ENCODE measurements at places on chromosomes 5 and 9.
A peak's percentile ranks its signal among the peaks of the same experiment; 100 is the strongest.

- no peak for DNase-seq
- H3K36me3 ChIP-seq: no peaks in the 10 kb centered on the region
- H3K4me3 ChIP-seq: no peak overlapping the region
- no peaks in the 10 kb centered on the region for H3K4me1 ChIP-seq
- no peak overlapping the region for H3K27ac ChIP-seq
- H3K27me3 ChIP-seq: no peaks in the 10 kb centered on the region
Observed at GRCh38 chr5:157955541-157956172, 96.7 kb upstream of the CLINT1 start.

- H3K36me3 ChIP-seq: no peaks in the 10 kb centered on the region
- no peak overlapping the region for H3K27ac ChIP-seq
- no peaks in the 10 kb centered on the region for H3K27me3 ChIP-seq
- DNase-seq: no peak
Observed at GRCh38 chr5:98581112-98581997, 192.1 kb upstream of the RGMB start.

- H3K4me3 ChIP-seq: no peak overlapping the region
- no peaks in the 10 kb centered on the region for H3K4me1 ChIP-seq
- no peaks in the 10 kb centered on the region for H3K36me3 ChIP-seq
- no peak overlapping the region for H3K27ac ChIP-seq
- DNase-seq: no peak
Observed at GRCh38 chr5:124104344-124104743, 592.4 kb downstream of the CSNK1G3 start.

DNA sequence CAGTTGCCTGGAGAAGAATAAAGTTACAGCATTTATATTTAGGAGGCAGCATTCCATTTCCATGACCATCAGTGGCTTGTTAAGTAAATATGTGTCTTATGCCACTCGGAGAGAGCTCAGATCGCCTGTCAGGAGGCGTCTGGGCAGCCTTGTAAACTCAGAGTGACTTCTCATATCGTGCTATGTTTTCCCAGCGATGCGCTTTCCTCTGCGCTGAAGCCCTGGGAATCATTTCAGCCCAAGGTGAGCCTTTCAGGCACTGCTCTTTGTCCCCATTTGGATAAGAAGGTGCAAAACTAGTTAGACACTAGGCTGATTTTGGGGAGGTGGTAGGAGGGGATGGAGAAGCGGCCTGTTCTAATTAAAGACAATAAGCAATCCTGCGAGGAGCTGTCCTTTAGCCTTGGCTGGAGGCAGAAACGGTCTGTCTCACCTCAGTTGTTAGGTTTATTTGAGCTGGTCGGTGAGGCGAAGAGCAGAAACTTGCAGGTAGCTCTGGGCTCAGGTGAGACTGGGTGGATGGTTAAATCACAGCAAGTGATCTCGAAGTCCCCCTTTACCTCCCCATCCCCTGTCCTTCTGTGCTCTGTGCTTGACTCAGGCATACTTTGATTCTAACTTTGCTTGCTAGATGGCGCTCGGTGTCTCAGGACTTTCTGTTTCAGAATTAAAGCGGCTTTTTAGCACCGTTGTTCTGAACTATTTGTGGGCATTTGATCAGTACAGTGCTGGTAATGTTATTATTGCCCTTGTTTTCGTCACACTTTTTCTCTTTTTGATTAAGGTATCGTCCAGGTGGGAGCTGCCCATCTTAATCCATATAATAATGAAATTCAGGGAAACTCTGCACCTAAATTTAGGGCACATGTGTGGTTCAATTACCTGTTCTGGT is 24.6 kb downstream of the NR2F1 start:
- DNase-seq: peak; percentile 68
- H3K36me3 ChIP-seq: no peaks in the 10 kb centered on the region
- peaks cover 5% of the 10 kb centered on the region for H3K4me1 ChIP-seq

- no peaks in the 10 kb centered on the region for H3K4me1 ChIP-seq
- no peak for DNase-seq
- no peaks in the 10 kb centered on the region for H3K27me3 ChIP-seq
- no peak overlapping the region for H3K27ac ChIP-seq
Observed at GRCh38 chr9:133282464-133283238, 7.7 kb upstream of the ABO start.

GRCh38 chr5:102916109-102916508 is 161.0 kb downstream of the PAM start:
- H3K4me3 ChIP-seq: no peak overlapping the region
- no peak for DNase-seq
- no peaks in the 10 kb centered on the region for H3K4me1 ChIP-seq
- H3K27me3 ChIP-seq: no peaks in the 10 kb centered on the region

DNA sequence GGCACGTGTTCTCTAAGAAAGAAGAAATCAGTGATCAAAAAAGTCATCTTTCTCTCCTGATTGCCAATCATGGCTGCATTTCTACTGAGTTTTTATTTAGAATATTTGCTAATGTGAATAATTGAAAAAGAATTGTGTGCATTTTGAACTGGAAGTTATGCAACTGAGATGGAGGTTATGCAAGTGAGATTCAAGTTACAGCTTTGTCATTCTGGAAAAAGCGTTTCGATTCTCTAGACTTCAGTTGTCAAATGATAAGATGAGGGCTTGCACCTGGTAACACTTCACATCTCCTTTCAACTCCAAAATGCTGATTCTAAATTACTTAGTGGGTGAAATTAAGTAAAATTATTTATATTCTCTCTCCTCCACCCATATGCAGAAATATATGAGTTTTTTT is 36.4 kb downstream of the C6 start:
- DNase-seq: no peak
- no peaks in the 10 kb centered on the region for H3K36me3 ChIP-seq
- no peak overlapping the region for H3K4me3 ChIP-seq
- no peaks in the 10 kb centered on the region for H3K27me3 ChIP-seq

GRCh38 chr5:128905568-128906110 is 59.6 kb upstream of the SLC27A6 start:
- no peaks in the 10 kb centered on the region for H3K4me1 ChIP-seq
- no peaks in the 10 kb centered on the region for H3K36me3 ChIP-seq
- no peaks in the 10 kb centered on the region for H3K27me3 ChIP-seq
- H3K4me3 ChIP-seq: no peak overlapping the region
- H3K27ac ChIP-seq: no peak overlapping the region

GRCh38 chr9:120894321-120895148 is 17.5 kb upstream of the PHF19 start:
- no peaks in the 10 kb centered on the region for H3K4me1 ChIP-seq
- no peak overlapping the region for H3K4me3 ChIP-seq
- no peaks in the 10 kb centered on the region for H3K27me3 ChIP-seq
- H3K36me3 ChIP-seq: no peaks in the 10 kb centered on the region
- no peak overlapping the region for H3K27ac ChIP-seq
- DNase-seq: peak; percentile 51

DNA sequence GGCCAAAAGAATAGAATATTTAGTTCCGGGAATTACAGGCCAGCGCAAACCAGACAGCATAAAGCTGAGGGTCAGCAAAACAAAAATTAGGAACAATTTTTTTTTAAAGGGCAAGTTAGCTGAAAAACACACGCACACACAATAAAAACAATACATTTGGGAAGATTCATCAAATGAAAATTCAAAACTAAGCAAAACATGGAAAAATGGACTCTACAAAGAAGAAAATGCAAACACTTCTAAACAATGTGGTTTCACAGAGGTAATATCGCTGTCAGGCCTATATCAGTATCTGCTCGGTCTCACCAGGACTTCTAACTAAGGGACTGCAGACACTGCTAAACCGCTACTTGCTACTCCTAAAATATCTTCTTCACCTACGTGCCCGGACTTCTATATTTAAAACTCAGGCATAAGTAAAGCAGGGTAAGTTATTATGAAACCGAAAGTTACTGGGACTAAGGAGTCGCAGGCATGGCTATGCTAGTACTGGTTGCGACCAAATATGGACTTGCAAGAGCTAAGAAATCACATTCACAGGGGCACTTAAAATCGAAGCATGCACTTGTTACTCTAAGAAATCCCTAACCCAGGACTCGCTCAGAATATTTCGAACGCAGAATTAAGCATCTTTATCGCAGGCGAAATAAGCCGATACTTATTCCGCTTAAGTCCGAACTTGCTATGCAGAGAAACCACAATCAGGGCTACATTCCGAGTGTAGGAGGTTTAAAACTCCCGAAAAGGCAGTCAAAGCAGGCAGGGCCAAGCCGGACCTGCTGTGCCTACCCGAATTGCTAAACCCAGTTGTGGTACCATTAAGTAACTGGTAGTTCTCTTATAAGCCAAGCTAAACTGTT is 2.3 kb downstream of the ANXA2R start:
- H3K27me3 ChIP-seq: peaks cover 87% of the 10 kb centered on the region
- peaks cover 2% of the 10 kb centered on the region for H3K4me1 ChIP-seq
- H3K4me3 ChIP-seq: peak overlapping the region; percentile 72
- DNase-seq: peak; percentile 76
- no peak overlapping the region for H3K27ac ChIP-seq
- H3K36me3 ChIP-seq: no peaks in the 10 kb centered on the region

- no peak overlapping the region for H3K27ac ChIP-seq
- no peak for DNase-seq
- no peaks in the 10 kb centered on the region for H3K27me3 ChIP-seq
- H3K36me3 ChIP-seq: no peaks in the 10 kb centered on the region
- no peaks in the 10 kb centered on the region for H3K4me1 ChIP-seq
- no peak overlapping the region for H3K4me3 ChIP-seq
Observed at GRCh38 chr5:143836161-143836725, 24.3 kb downstream of the HMHB1 start.

GRCh38 chr9:104987743-104988142 is 59.8 kb upstream of the ABCA1 start:
- H3K27me3 ChIP-seq: no peaks in the 10 kb centered on the region
- DNase-seq: no peak
- no peak overlapping the region for H3K27ac ChIP-seq
- no peak overlapping the region for H3K4me3 ChIP-seq
- peaks cover 12% of the 10 kb centered on the region for H3K4me1 ChIP-seq

DNA sequence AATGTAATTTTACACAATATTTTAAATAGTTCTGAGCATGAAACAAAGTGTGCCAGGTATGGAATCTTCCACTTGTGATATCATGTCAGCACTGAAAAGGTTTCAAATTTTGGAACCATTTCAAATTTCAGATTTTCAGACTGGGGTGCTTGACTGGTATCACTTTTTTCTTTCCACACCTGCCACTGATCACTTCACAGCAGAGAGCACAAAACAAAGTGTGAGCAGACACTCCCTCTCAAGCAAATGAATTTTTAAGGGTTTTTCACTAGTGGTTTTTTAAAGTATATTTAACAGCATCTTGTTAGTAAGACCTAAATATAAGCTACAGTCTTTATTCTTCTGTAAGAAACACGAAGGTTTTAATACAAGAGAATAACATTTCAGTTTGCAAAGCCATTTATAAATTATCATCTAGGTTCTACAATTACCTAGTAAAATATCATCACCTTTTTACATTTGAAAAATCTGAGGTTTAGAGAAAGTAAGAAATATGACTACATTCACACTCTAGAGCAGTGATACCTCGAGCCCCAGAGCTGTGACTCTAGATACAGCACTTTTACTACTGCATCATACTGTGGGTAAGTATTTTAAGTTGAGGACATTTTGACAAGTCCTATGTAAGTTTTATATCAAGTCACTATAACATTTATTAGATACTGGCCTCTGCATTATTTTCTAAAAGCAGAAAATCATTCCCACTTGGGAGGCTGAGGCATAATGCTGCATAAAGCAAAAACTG is 14.6 kb downstream of the GOLPH3 start:
- H3K36me3 ChIP-seq: no peaks in the 10 kb centered on the region
- no peak for DNase-seq
- H3K27ac ChIP-seq: no peak overlapping the region
- no peaks in the 10 kb centered on the region for H3K27me3 ChIP-seq
- H3K4me3 ChIP-seq: no peak overlapping the region
- H3K4me1 ChIP-seq: peaks cover 18% of the 10 kb centered on the region

DNA sequence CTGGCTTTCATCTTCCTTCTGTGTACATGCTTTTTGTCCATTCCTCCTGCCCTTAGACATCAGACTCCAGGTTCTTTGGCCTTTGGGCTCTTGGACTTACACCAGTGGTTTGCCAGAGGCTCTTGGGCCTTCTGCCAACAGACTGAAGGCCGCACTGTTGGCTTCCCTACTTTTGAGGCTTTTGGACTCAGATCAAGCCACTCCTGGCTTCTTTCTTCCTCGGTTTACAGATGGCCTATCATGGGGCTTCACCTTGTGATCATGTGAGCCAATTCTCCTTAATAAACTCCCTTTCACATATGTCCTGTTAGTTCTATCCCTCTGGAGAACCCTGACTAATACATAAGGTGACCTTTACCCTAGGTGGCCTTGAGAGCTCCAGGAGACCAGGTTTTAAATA is 189.1 kb upstream of the CCNG1 start:
- no peaks in the 10 kb centered on the region for H3K27me3 ChIP-seq
- no peaks in the 10 kb centered on the region for H3K36me3 ChIP-seq
- H3K4me3 ChIP-seq: no peak overlapping the region

DNA sequence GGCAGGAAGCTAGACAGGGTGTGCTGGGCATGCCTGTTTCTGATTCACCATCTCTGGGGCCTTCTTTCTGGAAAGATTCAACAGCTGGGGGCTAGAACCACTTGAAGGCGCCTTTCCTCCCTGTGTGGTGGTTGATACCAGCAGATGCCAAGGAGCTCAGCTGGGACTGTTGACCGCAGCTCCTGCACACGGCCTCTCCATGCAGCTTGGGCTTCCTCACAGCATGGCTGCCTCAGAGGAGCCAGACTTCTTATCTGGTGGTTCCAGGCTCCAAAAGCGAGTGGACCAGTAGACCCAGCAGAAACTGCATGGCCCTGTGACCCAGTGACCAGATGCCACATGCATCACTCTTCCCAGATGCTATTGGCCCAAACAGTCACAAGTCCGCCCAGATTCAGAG is 74.7 kb upstream of the COL5A1 start:
- H3K27ac ChIP-seq: no peak overlapping the region
- no peaks in the 10 kb centered on the region for H3K4me1 ChIP-seq
- H3K27me3 ChIP-seq: no peaks in the 10 kb centered on the region
- no peaks in the 10 kb centered on the region for H3K36me3 ChIP-seq
- DNase-seq: peak; percentile 3

GRCh38 chr5:10904862-10905432 is 143.9 kb upstream of the DAP start:
- no peak overlapping the region for H3K4me3 ChIP-seq
- no peak overlapping the region for H3K27ac ChIP-seq

DNA sequence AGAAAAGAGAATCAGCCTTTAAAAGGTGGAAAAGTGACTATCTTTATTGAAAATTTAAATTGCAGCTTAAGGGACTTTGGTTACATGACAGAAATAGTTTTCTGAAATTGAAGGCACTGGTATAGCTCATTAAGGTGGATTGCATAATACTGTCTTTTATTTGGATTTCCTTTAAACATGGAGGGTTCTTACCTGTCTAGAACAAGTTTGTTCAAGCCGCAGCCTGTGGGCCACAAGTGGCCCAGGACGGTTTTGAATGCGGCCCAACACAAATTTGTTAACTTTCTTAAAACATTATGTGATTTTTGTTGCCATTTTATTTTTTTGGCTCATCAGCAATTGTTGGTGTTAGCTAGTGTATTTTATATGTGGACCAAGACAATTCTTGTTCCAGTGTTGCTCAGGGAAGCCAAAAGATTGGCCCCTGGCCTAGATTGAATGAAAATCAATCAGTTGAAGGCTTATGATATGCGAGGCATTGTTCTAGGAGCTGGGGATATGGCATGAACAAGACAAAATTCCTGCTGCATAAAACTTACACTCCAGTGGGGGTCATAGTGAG is 18.0 kb downstream of the NNT start:
- H3K4me3 ChIP-seq: no peak overlapping the region
- DNase-seq: no peak
- H3K36me3 ChIP-seq: no peaks in the 10 kb centered on the region
- no peaks in the 10 kb centered on the region for H3K27me3 ChIP-seq
- no peak overlapping the region for H3K27ac ChIP-seq

- H3K27me3 ChIP-seq: no peaks in the 10 kb centered on the region
- H3K27ac ChIP-seq: no peak overlapping the region
- no peaks in the 10 kb centered on the region for H3K36me3 ChIP-seq
- no peaks in the 10 kb centered on the region for H3K4me1 ChIP-seq
Observed at GRCh38 chr5:53677632-53678031, 117.2 kb downstream of the NDUFS4 start.
